ENCODE measurements at places on chromosomes 16 and 17.

DNA sequence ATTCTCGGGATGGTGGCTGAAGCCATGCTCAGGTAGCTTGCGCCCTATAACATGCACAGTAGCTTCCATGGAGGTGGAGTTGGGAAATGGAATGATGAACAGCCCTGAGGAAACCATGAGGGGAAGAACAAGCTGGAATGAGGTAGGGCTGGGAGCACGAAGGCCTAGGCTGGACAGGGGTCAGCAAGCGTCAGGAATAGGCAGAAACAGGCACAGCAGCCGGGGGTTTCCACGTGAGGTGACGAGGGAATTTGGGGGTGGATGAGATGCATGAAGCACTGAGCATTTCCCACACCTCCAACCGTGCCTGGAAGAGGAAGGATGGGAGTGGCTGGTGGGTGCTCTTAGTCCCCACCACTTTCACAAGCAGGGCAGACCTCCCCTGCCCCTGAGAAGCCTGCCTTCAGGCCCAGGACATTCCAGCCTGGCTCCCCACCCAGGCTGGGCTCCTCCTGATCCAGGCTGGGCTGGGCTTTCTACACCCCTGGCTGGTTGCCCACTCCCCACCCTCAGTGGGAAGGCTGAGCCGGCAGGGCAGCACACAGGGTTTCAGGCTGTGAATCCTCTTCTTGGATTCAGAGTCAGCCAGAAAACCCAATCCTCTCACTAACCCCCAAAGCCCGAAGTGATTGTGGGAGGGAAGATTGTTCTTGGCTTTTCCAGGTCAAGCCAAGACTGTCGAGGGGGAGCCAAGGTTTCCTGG, 21.9 kb downstream of the PLEKHG4 start:
- no peak for DNase-seq

DNA sequence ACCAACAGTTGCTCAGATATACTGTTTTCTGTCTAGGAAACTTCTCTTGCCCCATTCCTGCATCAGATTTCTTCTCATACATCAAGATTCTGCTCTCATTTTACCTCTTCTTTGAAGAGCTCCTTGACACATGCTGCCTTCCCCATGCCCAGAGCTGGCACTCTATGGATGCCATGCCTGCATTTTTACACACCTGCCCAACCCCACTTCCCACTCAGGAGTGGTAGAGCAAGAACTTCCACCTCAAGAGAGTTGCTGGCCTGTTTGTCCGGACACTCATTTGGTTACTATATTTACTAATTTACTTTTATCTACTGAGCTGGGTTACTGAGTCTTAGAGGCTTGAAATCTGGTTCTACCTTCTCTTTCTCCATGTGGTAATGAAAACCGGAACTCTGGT, 98.3 kb upstream of the HLF start:
- no peak for DNase-seq

- DNase-seq: no peak
Measured at GRCh38 chr16:2691491-2692248, 9.3 kb downstream of the KCTD5 start.

DNA sequence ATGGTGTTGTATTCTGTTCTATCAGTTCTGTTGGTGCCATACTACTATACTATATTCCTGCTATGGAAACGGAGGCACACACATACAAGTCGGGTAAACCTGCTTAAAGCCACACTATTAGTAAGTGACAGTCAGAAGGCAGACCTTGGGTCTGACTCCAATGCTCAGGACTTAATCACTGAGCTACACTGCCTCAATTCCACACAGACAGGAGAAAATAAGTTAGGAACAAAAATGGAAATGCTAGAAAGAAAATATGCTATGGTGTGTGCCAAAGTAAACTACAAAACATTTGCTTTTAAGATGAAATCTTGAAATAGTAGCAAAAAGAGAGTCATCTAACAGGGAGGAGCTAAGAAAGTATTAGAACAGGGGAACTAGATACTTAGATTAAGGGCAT, 48.1 kb downstream of the MYO1D start:
- no peak for DNase-seq

GRCh38 chr16:49057391-49057790, 224.2 kb downstream of the CBLN1 start:
- no peak for DNase-seq

DNA sequence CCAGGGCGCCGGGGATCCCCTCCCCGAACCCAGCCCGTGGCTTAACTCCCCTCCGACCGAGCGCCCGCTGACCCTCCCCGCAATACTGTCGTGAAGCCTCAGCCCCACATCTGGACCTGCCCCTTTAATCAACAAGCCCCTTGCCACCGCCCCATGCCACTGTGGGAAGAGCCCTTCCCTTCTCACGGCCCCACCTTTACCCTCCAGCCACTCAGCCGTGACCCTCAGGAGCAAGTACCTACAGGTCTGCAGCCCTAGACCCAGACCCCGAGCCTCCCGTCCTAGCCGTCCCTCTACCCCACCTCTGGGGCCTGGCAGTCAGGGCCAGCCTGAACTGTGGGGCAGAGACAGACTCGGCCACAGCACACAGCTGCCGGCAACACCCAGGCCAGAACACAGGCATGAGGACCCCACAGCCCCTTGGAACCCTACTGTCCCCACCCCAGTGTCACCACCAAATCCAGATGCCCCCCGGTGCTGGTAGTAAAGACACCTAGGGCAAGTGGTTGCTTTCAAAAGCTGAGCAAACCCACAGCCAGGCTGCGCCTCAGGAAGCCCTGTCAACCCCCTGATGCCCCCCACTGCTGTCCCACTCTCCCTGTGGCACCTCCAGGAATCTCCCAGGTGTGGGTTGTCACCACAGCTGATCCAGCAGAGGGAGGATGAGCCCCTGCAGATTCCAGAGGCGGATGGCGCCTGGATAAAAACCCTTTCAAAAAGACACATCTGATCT, 1.4 kb downstream of the NXPH3 start:
- DNase-seq: no peak

Measured in NCI-H526 (cell line).